Upper lobe of left lung (tissue), 6 donors: ENCODE measurements at places on chromosomes 7 and 10. TPM values are rescaled to one million over a fixed set of nuclear protein-coding genes. Genes with fewer than 3 reads are reported as not detected.

The CDHR3 gene
- total RNA-seq = 2.6 TPM

The PRR15 gene
- 2.9 TPM for total RNA-seq

GRCh38 chr7:36185756-36186155 lies 32.7 kb downstream of the EEPD1 start:
- no peak for DNase-seq

DNA sequence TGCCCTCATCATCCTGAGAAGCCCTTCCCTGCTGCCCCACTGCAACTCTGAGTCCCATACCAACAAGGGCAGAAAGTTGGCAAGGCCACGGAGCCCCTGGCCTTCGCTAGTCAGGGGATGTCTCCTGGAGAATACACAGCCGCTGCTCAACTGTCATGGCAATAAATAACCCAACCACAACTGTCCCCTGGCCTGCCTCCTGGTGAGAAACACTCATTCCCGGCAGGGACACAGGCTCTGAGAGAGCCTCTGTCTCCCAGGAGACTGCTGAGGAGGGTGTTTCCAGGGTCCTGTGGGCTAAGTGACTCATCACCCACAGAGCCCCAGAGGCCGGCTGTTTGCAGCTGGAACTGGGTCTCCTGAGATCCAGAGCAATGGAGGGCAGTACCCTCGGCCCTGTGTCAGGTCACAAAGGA lies 354.1 kb downstream of the TNS3 start:
- no peak for DNase-seq

DNA sequence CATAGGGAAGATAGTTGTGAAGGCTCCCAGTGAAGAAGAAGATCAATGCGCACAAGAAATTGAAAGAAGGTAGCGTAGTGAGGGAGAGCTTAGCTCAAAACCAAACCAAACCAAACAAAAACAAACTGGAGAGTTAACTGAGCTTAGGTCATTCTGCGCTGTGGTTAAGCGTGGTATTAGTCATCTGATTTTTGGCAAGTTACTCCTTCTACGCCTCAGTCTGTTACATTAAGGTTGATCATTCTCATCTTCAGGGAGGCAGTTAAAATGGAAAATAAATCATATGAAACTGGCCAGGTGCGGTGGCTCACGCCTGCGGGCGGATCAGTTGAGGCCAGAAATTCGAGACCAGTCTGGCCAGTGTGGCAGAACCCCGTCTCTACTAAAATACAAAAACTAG lies 259.7 kb downstream of the EXOC4 start:
- DNase-seq = peak; percentile 9
